ENCODE measurements at places on chromosomes 7 and 10.

GRCh38 chr7:105098863-105099515 lies 85.0 kb downstream of the KMT2E start:
- peak; percentile 10 for DNase-seq

- no peak for DNase-seq
Observed at GRCh38 chr10:12924911-12925310, 76.6 kb downstream of the CCDC3 start.

- DNase-seq, result no peak
Observed at GRCh38 chr7:127950233-127950935, 80.9 kb downstream of the LRRC4 start.

- no peak for DNase-seq
Observed at GRCh38 chr10:103231047-103231551, 14.6 kb upstream of the RPEL1 start.

GRCh38 chr10:2674451-2674850 lies 392.9 kb upstream of the PFKP start:
- no peak for DNase-seq

DNA sequence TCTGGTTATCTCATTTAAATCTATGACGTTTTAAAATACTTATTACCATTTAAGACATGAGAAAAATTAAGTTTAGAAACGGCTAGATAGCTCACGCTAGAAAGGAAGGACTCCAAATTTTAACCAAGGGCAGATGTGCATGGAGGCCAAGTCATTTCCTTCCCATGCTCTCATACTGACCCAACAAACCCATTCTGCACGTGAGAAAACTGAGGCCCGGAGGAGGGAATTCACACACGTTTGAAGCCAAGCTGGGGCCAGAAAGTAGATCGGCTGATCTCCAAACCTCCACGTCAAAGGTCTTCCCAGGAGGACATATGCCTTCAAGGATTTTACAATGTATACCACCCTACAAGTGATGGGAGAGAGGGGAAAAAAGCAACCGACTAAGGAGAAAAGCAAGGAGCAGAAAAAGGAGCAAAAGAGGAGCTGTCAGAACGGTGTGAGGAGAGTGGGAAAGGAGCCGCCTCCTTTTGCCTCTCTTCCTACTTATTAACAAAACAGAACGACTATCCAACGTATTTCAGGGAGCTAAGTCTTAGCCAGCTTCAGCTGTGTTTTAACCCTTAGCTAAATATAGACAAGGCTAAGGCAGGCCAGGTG lies 645 bp upstream of the SIRT1 start:
- DNase-seq, result no peak

GRCh38 chr10:118642228-118642627 lies 46.8 kb upstream of the PRLHR start:
- no peak for DNase-seq

- DNase-seq, result no peak
Observed at GRCh38 chr7:63998549-63998948, at the start of gene ZNF722. ZNF722 (plus strand) TSS chr7:63998849; CDS start chr7:63998962, 113 bp downstream.

DNA sequence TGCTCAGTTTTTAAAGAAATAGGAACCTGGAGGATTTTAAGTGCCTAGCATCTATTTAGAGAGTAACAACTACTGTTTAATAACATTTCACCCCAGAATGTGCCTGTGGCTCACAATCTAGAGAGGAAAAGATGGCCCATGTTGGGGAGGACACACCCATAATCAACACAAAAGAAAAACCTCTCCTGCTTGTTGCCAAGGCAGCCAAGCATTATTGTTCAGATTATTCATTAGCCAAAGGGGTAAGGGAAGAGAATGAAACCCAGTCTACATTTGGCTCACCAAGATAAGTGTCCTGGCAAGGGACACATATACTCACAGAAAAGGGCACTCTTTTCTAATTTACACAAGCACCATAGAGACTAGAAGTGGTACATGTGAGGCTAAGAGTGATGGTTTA lies 17.7 kb upstream of the IFIT1B start:
- no peak for DNase-seq

DNA sequence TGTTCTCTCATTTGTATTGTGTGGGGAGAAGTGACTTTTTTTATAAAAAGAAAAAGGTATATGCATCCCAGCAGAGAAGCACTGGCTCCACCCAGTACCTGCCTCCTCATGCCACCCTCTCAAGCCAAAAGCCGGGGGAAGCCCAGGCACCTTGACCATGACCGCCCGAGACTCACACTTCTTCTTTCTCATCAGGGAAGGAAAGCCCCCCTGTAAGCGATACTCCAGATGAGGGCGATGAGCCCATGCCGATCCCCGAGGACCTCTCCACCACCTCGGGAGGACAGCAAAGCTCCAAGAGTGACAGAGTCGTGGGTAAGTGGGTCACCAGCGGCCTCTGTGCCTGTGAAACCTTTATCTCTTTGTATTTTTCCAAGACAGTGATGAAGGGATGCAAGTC lies 22.9 kb downstream of the IKZF1 start:
- no peak for DNase-seq

GRCh38 chr7:96861-97260 lies 95.5 kb upstream of the FAM20C start:
- no peak for DNase-seq

DNA sequence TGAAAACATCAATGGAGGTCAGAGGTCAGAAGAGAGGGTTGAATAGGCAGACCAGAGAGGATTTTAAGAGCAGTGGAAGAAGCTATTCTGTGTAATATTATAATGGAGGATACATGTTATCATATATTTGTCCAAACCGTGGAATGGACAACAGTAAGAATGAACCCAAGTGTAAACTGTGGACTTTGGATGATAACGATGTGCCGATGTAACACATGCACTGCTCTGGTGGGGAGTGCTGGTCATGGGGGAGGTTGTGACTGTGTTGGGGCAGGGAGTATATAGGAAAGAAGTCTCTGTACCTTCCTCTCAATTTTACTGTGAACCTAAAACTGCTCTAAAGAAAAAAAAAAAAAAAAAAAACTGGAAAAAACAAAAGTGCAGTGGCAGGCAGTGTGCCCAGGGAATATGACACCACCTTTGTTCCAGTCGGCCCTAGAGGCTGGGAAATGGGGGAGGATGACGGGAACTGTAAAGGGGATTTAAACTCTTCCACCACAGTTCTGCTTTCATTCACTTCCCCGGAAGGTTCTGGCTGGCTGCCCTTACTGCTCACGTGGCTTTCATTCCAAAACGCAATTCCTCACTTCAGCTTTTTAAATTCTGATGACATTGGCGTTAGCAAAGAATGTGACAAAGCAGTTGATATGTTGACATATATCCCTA lies 113.7 kb upstream of the ANKRD1 start:
- no peak for DNase-seq

GRCh38 chr10:79266084-79266483 lies 81.2 kb upstream of the PPIF start:
- DNase-seq, result no peak

DNA sequence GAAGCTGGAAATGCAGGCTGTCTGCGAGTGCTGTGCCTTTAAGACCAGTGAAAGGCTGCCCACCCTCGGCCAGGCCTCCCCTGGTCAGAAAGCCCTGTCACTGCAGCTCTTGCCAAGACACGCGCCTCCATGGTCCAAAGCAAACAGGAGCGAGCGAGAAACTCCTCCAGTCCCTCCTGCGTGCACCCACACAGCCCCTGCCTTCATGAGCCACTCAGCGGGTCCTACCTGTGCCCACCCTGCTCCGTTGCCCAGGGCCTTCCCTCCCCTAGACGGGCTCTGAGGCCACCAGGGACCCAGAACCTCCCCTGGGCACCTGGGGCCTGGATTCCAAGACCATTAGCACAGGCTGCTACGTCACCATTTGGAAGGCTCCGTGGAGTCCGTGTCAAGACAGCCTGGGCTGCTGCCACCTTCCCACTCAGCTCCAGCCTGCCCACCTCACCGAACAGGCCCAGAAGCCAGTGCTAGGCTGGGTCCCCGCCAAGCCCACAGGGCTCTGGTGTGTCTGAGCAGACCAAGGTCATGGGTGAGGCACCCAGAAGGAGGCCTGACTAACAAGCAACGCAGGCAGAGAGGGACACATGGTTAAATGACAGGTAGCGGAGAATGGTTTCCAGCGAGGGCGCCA lies 144.5 kb downstream of the NEURL1 start:
- no peak for DNase-seq

GRCh38 chr10:63331586-63331985 lies 134.2 kb downstream of the JMJD1C start:
- no peak for DNase-seq

GRCh38 chr10:4141471-4141870 lies 356.5 kb upstream of the KLF6 start:
- DNase-seq, result no peak

GRCh38 chr7:105978035-105978434 lies 15.0 kb downstream of the CDHR3 start:
- no peak for DNase-seq

- DNase-seq, result no peak
Observed at GRCh38 chr7:88965371-88965770, 169.8 kb upstream of the TEX47 start.

GRCh38 chr10:75987616-75988015 lies 556.2 kb downstream of the LRMDA start:
- DNase-seq, result no peak

- no peak for DNase-seq
Observed at GRCh38 chr10:70295321-70295720, 11.5 kb upstream of the NPFFR1 start.

DNA sequence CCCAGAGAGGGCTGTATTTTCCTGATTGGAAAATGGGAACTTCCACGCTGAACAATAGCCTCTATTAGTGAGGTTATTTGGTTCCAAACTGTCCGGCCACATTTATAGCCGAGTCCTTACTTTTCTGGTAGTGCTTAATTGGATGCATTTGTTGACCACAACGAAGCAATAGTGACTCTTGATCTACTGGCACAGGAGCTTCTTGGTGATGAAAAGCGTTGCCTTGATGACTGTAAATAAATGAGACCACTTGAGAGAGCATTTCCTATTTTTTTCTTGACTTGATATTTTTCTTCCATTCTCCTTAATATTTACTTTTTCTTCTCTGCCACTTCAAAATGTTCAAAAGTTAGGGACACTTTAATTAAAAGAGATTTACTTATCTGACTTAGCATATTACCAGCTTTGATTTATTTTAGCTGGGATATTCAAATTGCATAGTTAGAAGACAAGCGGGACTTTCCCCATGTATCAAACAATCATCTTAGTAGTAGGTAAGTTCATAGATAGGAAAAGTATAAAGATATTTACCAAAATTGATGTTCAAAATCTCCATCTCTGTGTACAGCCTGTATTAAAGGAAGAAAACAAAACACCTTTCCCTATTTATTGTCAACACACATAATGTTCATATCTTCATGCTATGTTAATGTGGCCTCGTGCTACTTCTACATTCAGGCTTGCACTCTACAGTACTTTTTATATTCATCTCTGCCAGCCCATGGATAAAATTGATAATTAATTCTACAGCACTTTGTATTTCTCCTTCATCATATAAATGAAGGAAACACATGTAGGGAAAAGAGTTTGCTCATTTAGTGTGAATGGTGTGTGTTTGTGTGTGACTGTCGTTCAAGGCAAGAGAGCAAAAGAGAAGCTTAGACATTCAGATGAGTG lies 5.1 kb upstream of the SP8 start:
- no peak for DNase-seq
